ENCODE measurements at places on chromosomes 3 and 15.

DNA sequence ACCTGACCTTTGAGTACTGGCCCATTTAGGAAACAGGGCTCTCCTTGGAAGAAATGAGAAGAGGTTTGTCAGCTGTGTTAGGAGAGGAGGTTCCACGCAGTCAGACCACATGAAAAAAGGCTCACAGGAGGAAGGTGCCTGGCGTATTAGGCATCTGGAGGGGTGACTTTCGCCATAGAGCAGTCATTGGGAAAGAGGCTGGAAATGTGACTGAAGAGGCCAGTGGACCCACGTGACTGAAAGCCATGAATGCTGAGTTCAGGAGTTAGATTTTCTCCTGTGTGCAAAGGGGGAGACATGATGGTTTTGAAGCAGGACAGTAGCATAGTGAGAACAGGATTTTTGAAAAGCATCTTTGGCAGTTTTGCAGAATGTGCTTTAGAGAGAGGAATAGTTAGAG, 29.7 kb upstream of the RNF7 start:
- no peak for DNase-seq

DNA sequence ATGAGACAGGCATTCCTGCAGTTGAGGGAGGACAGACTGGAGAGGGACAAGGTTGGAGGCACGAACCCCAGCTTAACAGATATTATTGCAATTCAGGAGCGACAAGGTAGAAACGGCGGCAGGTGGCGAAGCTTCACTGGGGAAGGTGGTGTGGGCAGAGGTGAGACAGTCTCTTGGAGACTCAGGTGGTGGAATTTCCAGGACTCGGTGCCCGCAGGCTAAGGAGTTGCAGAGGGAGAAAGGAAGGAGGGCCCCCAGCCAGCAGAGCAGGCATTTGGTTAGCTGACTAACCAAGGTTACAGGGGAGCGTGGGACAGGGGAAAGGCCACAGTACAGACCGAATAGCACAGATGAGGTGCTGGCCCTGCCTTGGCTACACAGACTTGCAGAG, 3.0 kb downstream of the FAM174B start:
- DNase-seq = no peak

GRCh38 chr3:4503050-4503449, 9.9 kb downstream of the ITPR1 start:
- no peak for DNase-seq

GRCh38 chr3:114687151-114687550, 393.3 kb downstream of the TIGIT start:
- DNase-seq = no peak
